Right ventricle myocardium superior (tissue), 1 donor: ENCODE measurements at places on chromosomes 6 and 20.

DNA sequence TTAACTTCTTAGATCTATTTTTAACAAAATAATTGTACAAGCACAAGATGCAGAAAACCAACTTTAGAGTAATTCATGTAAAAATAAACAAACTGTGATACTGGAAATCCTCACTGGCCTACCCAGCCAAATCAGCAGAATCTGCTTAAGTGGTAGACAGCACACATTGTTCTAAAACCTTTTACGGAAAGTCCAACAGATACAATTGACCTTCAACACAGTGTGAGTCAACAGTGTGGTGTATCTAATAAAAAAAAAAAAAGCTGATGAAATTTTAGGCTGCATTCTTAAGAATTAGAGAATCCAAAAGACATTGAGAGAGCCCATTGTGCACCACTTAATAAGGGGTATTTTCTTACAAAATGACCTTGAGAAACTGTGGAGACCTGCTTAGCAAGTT lies 174.5 kb downstream of the COL21A1 start:
- DNase-seq: no peak

GRCh38 chr20:1700990-1701389 lies 43.4 kb upstream of the SIRPG start:
- no peak for DNase-seq

- DNase-seq: peak; percentile 50
Measured at GRCh38 chr6:7254980-7255835, 57.8 kb downstream of the SSR1 start.

DNA sequence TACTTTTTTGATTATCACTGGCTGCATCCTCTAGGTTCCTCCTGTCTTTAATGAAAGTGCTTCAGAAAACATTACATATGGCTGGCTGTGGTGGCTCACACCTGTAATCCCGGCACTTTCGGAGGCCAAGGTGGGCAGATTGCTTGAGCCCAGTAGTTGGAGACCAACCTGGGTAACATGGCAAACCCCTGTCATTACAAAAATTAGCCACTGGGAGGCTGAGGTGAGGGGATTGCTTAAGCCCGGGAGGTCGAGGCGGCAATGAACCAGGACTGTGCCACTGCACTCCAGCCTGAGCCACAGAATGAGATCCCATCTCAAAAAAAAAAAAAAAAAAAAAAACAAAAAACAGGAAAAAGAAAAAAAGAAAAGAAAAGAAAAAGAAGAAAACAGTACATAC lies 35.3 kb downstream of the BEND3 start:
- no peak for DNase-seq

DNA sequence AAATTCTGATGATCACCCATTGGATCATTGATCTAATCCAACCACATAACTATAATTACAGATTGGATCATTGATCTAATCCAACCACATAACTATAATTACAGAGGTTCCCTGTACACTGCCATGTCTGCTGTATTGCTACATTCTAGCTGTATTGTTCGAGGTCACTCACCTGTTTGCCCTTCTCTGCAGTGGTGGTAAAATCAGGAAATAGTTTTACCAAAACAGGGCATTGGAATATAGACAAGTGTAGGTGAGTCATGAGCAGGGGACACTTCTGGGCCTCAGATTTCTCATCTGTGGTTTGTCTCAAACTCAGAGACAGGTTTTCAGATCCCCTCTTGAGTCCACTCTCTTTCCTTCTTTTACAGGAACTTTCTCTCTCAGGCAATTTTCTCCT lies 9.0 kb upstream of the AFDN start:
- no peak for DNase-seq

DNA sequence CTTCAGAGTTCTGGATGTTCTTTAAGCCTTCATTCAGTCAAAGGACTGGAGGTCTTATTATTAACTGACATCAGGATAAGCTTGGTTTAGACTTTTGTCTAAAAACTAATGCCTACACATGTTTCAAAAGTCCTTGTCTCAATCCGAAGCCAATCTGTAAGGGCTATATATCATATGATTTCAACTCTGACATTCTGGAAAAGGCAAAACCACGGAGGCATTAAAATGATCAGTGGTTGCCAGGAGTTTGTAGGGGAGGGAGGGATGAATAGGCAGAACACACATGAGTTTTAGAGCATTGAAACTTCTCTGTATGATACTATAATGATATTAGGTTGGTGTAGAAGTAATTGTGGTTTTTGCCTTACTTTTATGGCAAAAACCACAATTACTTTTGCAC lies 1285.8 kb upstream of the CITED2 start:
- no peak for DNase-seq

GRCh38 chr20:5835321-5835821 lies 85.2 kb downstream of the SHLD1 start:
- DNase-seq: no peak

DNA sequence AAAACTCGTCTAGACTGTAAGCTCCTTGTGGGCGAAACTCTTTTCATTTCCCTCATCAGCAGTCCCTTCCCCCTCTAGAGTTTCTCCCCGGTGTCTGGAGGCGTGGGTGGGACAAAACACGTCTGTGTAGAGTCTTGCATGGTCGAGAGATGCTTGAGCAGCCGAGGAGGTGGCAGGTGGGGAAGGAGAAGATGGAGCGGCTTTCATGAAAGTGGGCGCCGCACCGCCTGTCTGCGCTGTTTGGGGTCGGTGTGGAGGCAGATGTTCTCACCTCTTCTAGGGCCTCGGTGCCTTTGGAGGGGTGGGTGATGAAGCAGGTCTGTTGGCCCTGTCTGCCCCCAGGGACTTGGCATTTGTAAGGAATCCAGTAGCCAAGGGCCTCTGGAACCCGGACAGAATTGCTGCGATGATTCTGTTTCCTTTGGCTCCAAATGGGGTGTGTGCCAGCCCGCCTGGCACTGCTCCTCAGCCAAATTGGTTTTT lies 1.2 kb downstream of the BRPF3 start:
- no peak for DNase-seq

- peak; percentile 72 for DNase-seq
Measured at GRCh38 chr20:19275630-19276071, 63.2 kb downstream of the SLC24A3 start.

DNA sequence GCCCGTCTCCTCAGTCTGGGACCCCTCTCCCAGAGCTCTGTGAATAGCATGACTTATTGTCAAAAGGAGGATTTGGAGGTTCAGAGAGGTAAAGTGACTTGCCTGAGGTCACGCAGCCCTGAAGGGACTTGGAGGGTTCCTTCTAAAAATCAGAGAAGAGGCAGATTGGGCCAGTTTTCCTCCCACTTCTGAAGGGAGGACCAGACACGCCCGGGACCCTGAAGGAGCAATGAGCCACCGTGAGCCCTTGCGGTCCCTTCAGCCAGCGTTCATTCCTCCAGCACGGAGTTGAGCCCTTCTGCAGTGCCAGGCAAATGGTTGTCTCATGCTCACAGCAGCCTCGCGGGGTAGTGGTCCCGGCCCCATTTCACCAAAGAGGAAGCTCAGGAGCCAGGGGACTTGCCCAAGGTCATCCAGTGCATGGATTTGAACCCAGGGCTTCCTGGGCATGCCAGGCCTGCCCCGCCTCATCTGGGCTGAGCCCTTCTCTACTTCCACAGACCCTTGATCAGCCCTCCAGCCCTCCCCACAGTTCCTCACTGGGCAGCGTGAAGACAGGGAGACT lies 7.4 kb downstream of the SRC start:
- DNase-seq: no peak

DNA sequence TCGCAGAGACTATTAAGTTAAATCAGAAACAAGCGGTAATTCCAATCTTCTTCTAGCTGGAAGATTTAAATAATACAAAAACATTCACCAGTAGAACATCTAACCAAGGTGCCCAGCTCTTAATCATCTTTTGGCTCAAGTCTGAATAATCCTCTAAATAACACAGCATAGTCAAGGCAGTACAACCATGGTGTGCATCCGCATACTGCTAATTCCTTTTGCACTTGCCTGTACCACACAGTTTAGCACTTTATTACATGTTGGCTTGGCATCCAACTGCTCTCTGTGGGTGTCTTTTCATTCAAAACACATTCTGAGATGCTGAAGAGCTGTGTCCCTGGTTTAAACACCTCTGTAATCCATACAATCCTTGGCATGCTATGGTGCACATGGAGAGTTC lies 42.3 kb downstream of the VGLL2 start:
- no peak for DNase-seq

DNA sequence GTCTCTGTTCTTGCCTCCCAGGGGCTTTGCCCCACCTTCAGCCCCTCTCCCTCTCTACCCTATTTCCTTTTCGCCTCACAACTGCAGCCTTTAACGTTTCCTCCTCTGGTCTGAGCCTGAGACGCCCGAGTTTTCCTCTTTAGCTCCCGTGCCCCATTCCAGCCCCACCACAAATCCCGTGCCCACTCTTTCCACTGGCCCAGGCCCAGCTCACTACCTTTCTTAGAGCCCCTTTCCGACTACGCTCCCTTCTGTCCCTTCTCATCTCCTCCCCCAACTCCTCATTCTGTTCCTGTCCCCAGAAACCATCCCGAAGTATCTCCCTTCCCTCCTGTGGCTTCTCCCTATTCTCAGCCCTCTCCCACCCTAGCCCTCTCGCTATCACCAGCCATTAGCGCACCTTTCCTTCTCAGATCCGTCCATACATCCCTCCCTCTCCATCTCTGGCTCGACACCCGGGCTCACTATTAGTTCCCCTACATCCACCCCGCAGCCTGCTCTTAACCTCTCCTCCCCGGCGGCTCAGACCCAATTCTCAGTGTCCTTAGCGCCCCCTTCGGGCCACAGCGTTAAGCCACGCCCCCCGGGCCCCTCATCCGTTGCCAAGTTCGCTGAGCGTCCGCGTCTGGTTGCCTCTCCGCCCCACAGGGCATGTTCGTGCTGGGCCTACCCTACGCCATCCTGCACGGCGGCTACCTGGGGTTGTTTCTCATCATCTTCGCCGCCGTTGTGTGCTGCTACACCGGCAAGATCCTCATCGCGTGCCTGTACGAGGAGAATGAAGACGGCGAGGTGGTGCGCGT lies 2.7 kb downstream of the SLC32A1 start:
- DNase-seq: no peak

- DNase-seq: no peak
Measured at GRCh38 chr6:28005975-28006374, 48.9 kb downstream of the OR2B6 start.

- peak; percentile 92 for DNase-seq
Measured at GRCh38 chr6:163414117-163414945, at the start of gene QKI. QKI (plus strand) TSS chr6:163414718; CDS start chr6:163415194, 476 bp downstream.

DNA sequence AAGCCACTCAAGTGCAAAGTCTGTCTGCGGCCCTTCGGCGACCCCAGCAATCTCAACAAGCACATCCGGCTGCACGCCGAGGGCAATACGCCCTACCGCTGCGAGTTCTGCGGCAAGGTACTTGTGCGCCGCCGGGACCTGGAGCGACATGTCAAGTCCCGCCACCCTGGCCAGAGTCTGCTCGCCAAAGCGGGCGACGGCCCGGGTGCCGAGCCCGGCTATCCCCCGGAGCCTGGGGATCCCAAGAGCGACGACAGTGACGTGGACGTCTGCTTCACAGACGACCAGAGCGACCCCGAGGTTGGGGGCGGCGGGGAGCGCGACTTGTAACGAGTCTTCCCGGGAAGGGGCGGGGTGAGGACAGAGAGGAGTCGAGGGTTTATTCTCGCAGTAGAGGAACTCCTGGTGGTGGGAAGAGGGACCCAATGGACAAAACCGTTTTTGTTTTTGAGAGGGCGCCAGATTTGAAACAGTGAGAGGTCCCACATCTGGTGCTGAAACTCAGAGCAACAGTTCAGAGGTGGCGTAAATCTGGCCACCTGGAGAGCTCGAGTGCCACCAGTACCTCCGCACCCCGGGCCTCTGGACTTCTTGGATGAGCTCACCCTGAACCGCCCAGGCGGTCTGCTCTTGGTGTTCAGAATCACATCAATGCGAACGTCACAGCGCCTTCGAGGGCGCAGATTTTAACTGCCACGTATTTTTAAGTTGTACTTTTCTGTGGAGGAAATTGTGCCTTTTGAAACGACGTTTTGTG lies 8.0 kb downstream of the PRDM13 start:
- DNase-seq: no peak

DNA sequence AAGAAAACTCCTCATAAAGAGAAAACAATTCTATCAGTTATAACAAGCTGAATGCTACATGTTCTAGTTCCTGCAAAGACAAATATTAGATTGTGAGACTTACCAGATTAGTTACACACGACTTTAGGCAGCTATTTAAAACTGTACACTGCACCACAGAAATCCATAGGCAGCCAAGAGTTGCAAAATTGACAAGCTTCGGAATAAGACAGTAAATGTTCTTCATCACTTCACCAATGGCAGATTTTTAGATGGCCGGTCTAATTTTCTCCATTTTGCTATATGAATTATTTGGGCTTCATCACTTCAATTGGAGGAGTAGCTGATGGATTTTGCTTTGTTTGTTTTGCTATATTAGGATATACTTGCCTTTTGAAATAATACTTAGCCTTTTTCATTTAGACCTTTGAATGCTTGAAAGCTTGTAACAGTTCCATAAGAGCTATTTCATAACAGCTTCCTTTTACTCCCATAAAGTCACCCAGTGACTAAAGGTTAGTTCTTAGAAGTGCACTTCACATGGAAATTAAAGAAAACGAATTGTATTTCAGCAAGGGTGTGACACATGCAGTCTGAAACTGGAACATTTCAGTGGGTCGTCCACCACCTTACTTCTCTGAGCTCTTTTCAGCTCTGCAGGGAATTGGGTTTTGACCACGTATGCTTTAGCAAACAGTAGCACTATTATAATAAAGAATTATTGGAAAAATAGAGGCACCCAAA lies at the start of gene ROS1:
ROS1 (minus strand) TSS at position 512 of the 723 bp plus-strand sequence; CDS start at position 226, 286 bp downstream.
- no peak for DNase-seq

DNA sequence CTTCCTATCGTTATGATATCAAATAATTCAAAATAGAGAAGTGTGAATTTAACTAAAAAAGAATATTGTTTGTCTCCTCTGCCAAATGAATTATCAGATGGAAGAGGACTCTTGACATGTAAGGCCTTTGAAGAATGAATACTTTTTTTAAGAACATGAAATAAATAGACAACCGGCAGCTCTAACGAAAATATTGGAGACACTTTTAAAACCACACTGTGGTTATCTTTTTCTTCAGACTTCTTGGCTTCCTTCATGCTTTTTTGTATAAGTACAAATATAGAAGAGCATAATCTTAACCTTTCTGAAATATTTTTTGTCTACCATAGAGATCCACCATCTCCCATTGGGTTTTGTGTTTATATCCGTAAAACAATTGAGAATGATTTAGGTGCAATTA lies 115.2 kb upstream of the SCGN start:
- no peak for DNase-seq

DNA sequence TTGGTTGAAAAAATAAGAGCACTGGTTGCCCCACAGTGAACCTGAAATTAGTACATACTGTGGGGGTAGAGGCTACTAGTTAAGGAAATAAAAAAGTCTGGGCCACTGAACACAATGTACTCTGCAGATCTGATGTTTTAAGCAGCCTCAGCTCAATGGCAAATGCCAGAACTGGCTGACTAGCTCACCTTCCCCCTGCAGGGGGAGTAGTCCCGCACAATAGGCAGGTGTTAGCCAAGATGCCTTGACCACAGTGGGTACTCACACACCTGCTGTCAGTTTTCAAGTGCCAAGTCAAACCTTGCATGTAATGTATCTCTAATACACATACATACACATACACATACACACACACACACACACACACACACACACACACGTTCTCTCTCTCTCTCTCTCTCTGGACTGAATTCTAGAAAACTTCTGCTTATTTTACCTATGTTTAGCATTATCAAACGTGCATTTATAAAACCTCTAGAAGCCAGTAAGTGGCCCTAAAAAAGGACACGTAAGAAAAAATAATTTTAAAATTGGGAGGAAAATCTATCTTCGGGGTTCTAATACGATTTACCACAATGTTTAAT lies 36.1 kb downstream of the GMDS start:
- no peak for DNase-seq
